ENCODE measurements at places on chromosomes 1 and 21.
A peak's percentile ranks its signal among the peaks of the same experiment; 100 is the strongest.

- DNase-seq, result no peak
Measured at GRCh38 chr1:197180252-197180878, 33.9 kb upstream of the ASPM start.

- peak; percentile 40 for DNase-seq
Measured at GRCh38 chr1:221263831-221264767, 384.9 kb downstream of the HLX start.

GRCh38 chr21:36792505-36792967 lies 93.6 kb downstream of the SIM2 start:
- DNase-seq, result no peak

- no peak for DNase-seq
Measured at GRCh38 chr1:179023946-179024650, 1.6 kb upstream of the FAM20B start.

GRCh38 chr21:30480145-30480544 lies at the start of gene KRTAP19-1:
Gene KRTAP19-1, minus strand, starts transcription at chr21:30480367. Its CDS starts 50 bp downstream, at chr21:30480317.
- DNase-seq, result no peak

GRCh38 chr1:113027449-113027848 lies 45.5 kb upstream of the LRIG2 start:
- no peak for DNase-seq

GRCh38 chr1:208254862-208255261 lies 10.7 kb upstream of the PLXNA2 start:
- no peak for DNase-seq

GRCh38 chr1:186670297-186671135 lies 9.7 kb downstream of the PTGS2 start:
- DNase-seq, result no peak

GRCh38 chr21:31576428-31576827 lies 83.1 kb upstream of the SOD1 start:
- no peak for DNase-seq

DNA sequence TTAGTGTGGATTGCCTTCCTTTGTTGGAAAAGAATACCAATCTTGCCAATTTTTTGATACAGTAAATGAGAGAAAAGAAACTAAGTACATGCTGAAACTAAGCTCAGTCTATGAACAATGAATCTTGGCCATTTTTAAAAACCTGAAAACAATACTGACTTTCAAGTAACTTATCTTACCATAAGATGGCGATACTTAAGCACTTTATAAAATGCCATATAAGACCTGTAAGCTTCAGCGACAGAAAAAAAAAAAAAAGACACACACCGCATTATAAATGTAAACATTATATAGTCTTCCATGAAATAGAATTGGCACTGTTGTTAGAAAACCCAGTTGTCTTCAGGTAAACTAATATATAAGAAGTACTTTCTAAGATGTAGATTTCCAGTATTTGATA lies 3.0 kb downstream of the OLFM3 start:
- DNase-seq, result no peak

- DNase-seq, result no peak
Measured at GRCh38 chr1:197692965-197693364, 82.3 kb downstream of the DENND1B start.

DNA sequence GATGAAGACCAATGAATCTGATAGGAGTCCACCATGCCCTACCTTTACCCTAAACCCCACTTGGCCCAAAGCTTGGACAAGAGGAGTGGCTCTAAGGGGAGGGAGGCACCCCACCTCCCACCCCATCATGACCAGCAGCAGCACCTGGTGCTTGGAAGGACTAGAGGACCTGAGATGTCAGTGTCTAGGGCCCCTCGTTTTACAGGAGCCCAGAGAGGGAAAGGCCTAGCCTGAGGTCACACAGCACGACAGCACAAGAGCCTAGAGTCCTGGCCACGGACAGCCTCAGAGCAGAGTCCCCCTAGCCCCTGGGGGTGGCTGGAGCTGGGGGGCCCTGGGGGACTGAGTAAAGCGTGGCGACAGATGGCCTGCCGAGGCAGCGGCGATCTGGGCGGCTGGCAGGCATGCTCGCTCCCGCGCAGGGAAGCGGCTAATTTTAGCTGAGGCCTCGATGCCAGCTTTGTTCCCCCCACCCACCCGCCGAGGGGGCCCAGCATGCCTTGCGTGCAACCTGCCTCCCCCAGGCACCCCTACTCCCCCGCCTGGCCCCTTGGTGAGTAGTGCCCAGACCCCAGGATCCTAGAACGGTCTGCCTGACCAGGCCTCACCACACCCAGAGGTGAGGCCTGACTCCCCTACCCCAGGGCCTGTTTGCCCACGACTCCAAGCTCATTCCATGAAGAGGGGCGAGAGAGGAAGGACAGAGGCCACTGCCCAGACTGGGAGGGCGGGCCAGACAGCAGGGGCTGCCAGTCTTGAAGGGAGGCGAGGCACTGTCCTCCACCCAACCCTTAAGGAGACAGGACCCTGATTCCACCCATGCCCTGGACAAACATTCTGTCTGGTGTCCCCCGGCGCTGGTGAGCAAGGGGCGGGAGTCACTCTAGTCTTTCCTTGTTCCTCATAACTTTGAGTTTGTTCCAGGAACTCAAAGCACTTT lies 39.0 kb downstream of the AHDC1 start:
- no peak for DNase-seq

- no peak for DNase-seq
Measured at GRCh38 chr1:199356561-199356960, 670.9 kb upstream of the NR5A2 start.

GRCh38 chr1:244019982-244020485 lies 31.0 kb upstream of the ZBTB18 start:
- DNase-seq, result no peak

DNA sequence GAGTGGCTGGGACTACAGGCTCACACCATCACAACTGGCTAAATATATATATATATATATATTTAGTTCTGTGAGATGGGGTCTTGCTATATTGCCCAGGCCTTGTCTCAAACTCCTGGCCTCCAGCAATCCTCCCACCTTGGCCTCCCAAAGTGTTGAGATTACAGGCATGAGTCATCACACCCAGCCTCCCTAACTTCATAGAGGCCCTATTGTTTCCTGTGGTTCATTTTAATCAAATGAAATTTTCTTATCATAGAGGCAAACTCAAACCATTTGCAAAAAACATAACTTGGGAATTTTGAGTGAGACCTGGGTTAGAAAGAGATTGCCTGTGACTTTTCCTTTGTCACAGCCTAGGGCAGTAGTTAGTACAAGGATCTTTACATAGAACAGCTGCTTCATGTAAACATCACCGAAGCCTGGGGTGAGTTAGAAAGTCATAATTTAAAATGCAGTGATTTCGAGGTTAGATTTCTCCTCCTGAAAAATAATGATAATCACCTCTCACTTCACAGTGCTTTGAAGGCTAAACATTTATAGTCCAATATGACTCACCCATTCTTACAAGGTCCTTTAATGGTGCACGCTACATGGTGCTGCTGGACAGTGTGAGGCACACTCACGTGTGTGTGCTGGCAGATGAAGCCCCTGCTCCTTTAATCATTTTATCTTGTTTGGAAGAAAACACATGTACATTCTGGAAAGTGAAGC lies 188.9 kb downstream of the RHOU start:
- no peak for DNase-seq

DNA sequence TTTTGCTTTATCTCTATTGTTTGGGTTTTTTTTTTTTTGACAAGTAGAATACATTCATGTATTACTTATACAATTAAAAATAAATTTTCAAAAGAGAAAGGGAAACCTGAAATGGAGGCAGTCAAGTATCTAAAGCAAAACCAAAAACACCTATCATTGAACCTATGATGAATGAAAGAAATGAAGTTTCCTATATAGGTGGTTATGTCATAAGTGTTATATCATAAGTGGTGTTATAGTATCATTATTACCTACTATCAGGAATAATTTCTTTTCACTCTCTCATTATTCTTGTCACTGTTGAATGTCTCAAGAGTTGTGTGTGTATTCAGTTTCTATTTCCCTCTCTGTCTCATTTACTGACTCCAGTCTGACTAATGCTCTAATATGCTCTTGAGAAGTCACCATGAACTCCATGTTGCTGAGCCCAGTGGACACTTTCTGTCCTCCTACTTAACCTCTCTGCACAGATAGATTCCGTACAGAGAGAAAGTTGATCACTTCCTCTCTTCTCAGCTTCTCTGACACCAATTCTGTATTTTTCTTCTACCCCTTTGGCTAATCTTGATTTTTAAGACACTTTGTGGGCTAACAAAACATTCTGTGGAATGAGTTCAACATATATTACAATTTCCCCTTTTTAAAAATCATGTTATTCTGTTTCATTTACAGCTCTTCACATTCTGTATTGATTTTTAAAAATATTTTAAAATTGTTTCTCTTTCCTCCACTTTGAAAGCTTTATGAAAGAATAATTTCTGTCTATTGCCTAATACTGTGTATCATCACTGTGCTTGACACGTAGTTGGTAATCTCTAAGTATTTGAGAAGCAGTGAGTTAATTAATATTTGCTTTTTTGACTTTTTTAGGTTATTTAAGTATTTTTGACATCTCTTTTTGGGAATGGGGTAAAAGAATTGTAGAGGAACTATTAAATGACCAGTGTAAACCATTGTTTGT lies 50.1 kb downstream of the RASAL2 start:
- DNase-seq, result no peak

GRCh38 chr1:198056255-198056654 lies 100.5 kb upstream of the NEK7 start:
- no peak for DNase-seq

DNA sequence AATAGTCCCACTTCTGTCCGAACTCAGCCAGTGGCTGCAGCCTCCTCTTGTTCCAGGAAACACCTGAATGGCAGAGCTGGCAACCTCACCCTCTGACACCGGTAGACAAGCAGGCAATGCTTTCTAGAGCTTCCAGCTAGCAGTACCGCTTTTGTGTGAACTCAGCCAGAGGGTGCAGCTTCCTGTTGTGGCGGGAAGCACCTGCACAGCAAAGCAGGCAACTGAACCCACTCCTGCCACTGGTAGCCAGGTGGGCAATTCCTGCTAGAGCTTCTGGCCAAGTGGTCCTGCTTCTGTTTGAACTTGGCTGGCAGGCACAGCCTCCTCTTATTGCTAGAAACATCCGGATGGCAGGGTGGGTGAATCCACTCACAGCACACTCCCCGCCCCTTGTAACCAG lies 40.1 kb upstream of the TMPRSS15 start:
- no peak for DNase-seq

DNA sequence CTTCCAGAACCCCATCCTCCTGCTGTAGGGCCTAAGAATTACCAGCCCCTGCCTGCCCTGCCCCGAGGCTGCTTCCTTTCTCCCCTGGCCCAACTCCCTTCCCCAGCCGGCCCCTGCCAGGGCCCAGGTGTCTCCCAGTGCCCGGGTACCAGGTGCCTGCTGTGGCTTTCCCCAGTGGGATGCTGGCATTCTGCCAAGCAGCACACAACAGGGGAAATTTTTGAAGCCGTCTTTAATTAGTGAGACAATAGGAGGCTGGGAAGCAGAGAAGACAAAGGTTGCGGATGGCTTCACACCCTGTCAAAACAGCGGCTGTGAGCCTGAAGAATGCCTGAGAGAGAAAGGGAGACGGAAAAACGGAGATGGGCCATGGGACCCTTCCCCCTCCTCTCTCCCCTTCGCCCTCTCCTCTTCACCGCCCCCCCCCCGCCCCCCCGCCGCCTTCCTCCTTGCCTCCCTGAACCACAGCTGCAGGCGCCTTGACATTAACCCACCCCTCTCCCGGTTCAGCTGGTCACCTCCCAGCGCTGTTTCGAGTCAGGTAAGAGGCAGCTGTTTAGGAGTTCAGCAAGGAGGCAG lies 33.6 kb downstream of the LRRN2 start:
- no peak for DNase-seq

GRCh38 chr1:221053889-221054288 lies 174.6 kb downstream of the HLX start:
- no peak for DNase-seq

- DNase-seq, result no peak
Measured at GRCh38 chr21:40516335-40516734, 330.6 kb downstream of the DSCAM start.

DNA sequence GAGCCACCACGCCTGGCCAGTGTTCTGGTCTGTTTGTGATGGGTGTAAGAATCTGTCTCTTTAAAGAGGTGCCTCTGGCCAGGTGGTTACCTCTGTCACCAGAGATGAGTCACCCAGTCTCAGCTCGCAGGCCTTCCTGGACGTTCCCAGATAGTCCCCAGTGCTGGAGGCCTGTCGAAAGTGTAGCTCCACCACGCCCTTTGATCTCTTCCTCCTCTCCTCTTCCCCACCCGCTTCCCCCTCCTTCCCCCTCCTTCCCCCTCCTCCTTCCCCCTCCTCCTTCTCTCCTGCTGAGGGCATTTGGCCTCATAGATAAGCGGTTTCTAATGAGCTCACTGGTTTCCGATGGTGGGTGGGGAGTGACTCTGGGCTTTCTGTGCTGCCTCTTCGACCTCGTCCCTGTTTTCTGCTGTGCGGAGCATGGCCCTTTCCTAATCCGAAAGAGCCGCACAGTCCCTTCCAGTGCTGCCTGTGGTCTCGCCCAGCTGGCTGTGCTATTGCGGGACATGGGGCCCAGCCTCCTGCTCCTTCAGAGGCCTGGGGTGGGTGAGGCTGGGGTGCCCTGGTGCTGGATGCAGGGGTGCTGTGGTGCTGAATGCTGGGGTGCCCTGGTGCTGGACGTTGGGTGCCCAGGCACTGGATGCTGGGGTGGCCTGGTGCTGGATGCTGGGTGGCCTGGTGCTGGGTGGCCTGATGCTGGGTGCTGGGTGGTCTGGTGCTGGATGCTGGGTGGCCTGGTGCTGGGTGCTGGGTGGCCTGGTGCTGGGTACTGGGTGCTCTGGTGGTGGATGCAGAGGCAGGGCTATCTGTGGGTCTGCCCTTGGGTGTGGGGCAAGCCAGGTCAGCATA lies 19.2 kb downstream of the AGPAT3 start:
- DNase-seq, result no peak

DNA sequence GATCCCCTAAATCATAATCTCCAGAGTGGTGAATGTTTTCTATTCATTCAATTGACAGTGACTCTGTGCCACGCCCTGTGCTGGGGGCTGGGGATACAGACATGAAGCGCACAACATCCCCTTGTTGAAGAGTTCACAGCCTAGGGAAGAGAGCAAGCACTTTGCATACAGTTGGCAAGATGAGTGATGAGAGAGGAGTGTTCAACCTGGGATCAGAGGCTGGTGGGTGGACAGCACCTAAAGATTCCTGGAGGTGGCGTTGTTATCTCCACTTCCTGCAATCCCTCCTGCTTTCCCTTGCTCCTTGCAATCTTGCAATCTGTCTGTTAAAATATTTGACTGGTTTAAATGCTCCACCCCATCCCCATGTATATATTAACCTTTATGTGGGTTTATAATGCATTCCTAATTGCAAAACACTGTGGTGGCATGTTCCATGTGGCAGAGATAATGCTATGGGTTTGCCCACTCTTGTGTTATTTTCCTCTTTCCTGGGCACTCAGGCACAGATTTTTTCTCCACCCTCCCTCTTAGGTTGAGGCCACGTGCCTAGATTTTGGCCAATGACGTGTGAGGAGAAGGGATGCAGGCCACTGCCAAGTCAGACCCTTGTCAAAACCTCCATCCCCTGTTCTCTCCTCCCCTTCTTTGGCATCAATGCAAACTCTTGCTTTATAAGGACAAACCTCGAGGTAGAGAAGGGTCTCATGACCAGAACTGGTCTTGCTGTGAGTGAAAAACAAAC lies 36.2 kb upstream of the GADD45A start:
- no peak for DNase-seq

GRCh38 chr1:200351425-200351824 lies 58.4 kb downstream of the ZNF281 start:
- no peak for DNase-seq

Measured in GM12864 (cell line).